ENCODE measurements at places on chromosomes 12 and 14. TPM values are rescaled to one million over a fixed set of nuclear protein-coding genes. Genes with fewer than 3 reads are reported as not detected.

The ENDOU gene
- total RNA-seq, result 3.5 TPM

The CEP170B gene
- 70.1 TPM for total RNA-seq

The MDGA2 gene
- total RNA-seq, result 0.99 TPM

The SALL2 gene
- total RNA-seq, result 3.7 TPM

The IGF1 gene
- 19.7 TPM for total RNA-seq

The LRRC10 gene
- not detected for total RNA-seq

The FCF1 gene
- 25.3 TPM for total RNA-seq

Measured in suprapubic skin (tissue), 4 donors.